ENCODE measurements at places on chromosomes 16 and 17.

DNA sequence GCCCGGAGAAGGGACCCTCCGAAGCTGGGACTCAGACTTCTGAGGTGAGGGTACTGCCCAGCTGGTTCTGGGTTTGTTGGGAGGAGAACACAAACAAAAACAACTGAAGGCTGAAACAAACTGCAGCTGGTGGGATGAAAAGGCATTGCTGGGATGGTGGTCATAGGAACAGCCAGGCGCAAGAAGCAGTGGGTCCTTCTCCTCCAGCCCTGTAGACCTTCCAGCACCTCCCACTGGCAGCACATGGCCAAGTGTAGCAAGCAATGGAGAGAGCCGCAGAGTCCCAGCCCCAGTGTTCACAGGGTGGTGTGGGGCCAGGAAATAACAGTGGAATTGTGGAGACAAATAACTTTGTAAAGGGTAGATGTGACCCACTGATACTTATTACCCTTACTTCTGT, 48.7 kb upstream of the FOXJ1 start:
- no peak for DNase-seq

DNA sequence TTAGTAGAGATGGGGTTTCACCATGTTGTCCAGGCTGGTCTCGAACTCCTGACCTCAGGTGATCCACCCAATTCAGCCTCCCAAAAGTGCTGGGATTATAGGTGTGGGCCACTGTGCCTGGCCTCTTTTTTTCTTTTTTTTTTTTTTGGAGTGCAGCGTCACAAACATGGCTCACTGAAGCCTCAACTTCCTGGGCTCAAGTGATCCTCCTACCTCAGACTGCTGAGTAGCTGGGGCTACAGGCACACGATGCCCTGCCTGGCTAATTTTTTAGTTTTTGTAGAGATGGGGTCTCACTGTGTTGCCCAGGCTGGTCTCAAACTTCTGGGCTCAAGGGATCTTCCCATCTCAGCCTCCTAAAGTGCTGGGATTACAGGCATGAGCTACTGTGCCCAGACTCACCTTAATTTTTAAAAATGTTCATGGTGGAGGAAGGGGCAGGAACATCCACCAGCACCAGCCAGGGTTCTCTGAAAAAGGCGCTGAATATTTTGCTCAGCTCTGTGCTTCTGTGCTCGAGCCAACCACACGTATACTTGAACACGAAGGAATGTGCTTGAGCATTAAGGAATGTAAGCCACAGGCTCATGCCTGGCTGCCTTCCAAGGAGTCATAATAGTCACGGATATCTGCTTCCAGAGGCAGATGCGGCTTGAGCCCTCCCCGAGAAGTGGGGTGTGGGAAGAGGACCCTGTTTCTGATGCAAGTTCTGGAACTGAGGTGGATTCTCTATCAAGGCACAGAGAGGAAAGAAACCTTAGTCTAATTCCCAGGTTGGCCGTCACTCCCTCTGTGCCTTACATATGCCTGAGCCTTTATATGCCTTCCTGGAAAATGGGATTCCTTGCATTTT, 65.5 kb upstream of the CREBBP start:
- no peak for DNase-seq

GRCh38 chr17:68718465-68718864, 117.3 kb upstream of the FAM20A start:
- no peak for DNase-seq

- no peak for DNase-seq
These were observed 74.5 kb downstream of the KATNIP start for GRCh38 chr16:27624154-27625049.

DNA sequence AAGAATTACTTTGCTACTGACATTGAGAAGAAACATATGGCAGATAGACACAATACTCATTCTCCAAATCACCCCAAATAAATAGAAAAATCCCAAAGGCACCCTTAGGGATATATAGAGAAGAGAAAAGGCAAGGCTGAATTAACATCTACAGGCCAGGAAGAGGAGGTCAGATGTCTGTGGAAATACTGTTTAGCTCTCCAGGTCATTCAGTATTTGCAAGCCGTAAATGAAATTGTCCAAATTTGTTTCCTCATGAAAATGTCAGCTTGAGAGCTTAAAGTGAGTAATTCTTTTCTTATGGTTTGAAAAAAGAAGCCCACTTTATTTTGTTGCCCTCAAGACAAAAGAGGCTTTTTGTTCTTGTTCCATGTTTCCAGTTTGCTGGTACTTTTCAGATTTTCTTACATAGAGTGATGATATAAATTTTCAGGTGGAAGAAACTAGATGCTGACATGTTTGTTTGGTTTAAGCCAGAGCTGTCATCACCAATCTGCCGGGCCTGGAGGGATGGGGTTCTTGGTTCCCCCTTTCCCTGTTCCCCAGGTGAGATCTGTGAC, 189.0 kb downstream of the MAP2K4 start:
- DNase-seq: no peak

GRCh38 chr17:1882836-1883235, 53.0 kb downstream of the RPA1 start:
- DNase-seq: peak; percentile 43

DNA sequence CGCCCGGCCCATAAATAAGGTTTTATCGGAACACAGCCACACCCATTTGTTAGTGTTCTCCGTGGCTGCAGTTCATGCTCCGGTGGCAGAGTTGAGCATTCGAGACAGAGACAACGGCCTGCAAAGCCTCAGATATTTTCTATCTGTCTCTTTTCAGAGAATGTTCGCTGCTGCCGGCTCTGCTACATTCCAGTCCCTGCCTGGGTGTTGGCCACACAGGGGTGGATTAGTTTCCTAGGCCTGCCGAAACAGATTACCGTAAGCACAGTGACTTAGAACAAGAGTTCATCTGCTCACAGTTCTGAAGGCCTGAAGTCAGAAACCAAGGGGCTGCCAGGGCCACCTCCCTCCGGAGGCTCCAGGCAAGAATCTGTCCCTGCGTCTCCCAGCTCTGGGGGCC, 19.1 kb upstream of the GSG1L start:
- no peak for DNase-seq

DNA sequence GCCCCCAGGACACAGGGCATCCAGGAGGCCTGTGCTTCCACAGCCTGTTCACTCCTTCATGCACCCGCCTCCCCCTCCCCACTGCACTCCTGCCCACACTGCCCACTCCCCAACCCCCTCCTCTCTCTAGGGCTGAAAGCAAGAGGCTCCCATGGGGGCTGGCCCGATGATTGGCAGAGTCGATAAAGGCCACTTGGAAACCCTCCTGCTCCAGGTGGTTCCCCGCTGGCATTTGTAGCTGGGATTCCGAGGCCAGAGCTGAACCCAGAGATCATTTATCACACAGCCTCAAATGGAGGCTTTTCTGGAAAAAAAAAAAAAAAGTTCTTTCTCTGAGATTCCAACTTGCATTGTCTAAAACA, 74.1 kb downstream of the SREBF1 start:
- DNase-seq: no peak

GRCh38 chr16:70570967-70571570, 47.5 kb downstream of the SF3B3 start:
- no peak for DNase-seq

GRCh38 chr17:18917506-18918032, 34.4 kb upstream of the SLC5A10 start:
- DNase-seq: no peak

DNA sequence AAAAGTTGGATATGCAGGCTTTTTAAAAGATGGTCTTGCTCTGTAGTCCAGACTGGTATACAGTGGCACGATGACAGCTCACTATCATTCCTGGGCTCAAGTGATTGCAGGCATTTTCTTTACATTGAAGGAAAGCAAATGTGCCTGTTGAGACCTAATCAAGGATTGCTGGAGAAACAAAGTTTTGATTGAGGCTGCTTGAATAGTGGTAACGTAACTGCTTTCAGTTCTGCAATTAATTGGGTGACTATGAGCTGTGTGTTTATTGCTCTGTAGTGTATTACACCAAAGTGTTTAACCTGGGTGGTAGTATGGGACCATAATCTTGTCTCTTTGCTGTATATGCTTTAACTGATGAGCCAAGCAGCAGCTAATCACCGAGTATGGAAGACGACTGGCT, 2.3 kb downstream of the UBB start:
- DNase-seq: peak; percentile 21

DNA sequence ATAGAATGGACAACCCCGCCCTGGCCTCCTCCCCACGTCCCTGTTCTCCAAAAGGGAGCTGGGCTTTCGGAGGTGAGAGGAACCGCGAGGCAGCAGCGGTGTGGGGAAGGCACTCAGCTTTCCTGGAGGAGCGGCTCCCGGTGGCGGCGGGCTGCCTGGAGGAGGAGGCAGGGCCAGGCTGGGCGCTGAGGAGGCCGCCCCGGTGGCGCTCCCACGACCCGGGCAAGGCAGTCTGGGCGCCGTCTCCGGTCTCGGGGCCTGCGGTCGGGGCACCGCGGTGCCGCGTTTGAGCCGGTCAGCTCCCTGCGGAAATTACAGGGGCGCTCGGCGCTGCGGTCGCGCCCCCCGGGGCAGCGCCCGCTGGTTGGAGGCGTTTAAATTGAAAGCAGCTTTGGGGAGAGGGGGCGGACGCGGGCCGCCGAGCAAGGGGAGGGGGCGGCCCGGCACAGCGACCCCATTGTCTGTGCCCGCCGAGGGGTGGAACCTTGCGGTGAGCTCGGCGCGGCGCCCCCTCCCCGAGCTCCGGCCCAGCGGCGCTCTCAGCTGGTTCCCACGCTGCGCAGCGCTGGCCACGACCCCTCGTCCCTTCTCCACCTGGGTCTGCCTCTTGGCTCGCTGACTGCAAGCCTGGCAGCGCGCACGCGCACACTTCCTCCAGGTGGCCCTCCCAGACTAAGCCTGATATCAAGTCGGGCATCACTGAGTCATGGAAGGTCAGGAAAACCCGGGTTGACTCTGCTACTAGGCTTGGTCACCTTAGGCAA, 58.7 kb upstream of the DLX4 start:
- DNase-seq: no peak

- DNase-seq: no peak
These were observed 15.4 kb downstream of the TBX4 start for GRCh38 chr17:61467416-61468262.

GRCh38 chr16:30766206-30766932, 4.2 kb downstream of the RNF40 start:
- DNase-seq: no peak

GRCh38 chr16:31357324-31358109, 2.5 kb downstream of the ITGAX start:
- peak; percentile 11 for DNase-seq

DNA sequence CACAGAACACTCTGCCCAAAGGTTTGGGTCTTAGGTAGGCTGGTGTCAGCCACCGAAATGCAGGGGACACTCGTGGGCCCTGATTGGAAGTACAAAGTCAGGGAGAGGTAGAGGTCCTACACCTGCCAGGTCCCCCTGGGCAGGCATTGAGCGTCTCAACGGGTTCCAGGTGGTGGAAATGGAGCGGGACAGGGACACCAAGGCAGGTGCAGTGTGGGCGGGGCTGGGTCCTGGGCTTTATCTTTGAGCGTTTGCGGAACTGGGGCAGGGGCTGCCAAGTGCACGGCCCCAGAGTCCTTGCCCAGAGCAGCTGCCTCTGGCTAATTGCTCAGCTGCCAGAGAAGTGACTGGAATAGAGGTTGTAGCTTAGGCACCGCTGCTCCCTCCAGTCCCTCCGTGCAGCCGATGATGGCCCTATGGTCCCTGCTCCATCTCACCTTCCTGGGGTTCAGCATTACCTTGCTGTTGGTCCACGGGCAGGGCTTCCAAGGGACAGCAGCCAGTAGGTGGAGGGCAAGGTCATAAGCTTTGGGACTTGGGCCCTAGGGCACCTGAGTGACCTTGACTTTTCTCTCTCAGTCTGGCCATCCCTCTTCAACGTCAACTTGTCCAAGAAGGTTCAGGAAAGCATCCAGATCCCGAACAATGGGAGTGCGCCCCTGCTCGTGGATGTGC, at the start of gene ZACN:
Gene ZACN, plus strand, starts transcription at position 323 of the 675 bp plus-strand sequence. Its CDS starts 83 bp downstream, at position 406.
- DNase-seq: no peak

GRCh38 chr17:14308636-14308964, 7.7 kb downstream of the HS3ST3B1 start:
- no peak for DNase-seq

DNA sequence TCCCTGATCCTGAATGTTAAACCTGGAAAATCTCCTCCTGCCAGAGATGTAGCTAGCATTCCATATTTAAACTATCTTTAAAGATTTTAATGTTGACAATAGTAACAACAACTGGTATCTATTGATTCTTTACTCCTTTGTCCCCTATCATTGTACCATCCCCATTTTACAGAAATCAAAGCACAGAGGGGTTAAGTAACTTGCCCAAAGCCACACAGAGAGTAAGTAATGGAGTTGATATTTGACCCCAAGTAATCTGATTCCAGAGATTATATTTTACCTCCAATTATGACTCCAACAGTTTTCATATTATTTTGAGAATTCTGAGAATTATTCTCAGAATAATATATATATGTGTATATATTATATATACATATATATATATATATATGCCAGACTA, 37.7 kb upstream of the RGS9 start:
- no peak for DNase-seq

GRCh38 chr17:3834811-3835210, 11.2 kb downstream of the NCBP3 start:
- no peak for DNase-seq

All from CD4-positive, alpha-beta T cell treated with Interleukin-12 subunit alpha and Interleukin-12 subunit beta, for 1 hour (primary cell).